ENCODE measurements at places on chromosomes 5 and 9.

GRCh38 chr5:73496984-73497457 lies 1.2 kb upstream of the BTF3 start:
- DNase-seq: peak; percentile 24

GRCh38 chr9:131892902-131893500 lies 153.1 kb upstream of the RAPGEF1 start:
- no peak for DNase-seq

GRCh38 chr9:70587201-70587600 lies 172.7 kb upstream of the KLF9 start:
- no peak for DNase-seq

- no peak for DNase-seq
Observed at GRCh38 chr9:116877072-116877471, 190.0 kb downstream of the TRIM32 start.

GRCh38 chr5:126104341-126104740 lies 318.9 kb upstream of the GRAMD2B start:
- DNase-seq: no peak

- DNase-seq: no peak
Observed at GRCh38 chr5:140563596-140563995, 802 bp downstream of the APBB3 start.

- no peak for DNase-seq
Observed at GRCh38 chr5:154395407-154396106, 50.2 kb upstream of the SAP30L start.

GRCh38 chr5:129356846-129357245 lies 103.3 kb upstream of the ADAMTS19 start:
- DNase-seq: no peak

DNA sequence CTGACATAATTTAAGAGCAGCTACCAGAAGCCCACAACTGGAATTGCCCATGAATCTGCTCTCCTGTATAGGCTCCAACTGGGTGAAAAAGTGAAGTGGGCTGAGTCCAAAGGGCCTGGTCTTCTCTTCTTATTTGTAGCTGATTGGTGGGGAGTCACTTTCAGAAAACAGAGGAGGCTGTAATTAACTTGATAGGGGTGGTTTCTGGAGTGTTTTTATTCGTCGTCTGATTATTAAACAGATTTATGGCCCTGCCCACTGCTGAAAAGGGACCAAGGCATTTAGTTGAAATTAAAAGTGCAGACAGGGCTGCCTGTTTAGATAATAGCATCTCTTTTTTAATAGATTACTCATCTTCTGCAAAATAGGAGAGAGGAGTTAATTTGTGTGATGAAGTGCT lies 81.0 kb upstream of the SAP30L start:
- peak; percentile 74 for DNase-seq

- no peak for DNase-seq
Observed at GRCh38 chr5:61409568-61409967, 77.5 kb downstream of the ZSWIM6 start.

GRCh38 chr5:149666212-149666852 lies 63.8 kb upstream of the PPARGC1B start:
- DNase-seq: no peak

DNA sequence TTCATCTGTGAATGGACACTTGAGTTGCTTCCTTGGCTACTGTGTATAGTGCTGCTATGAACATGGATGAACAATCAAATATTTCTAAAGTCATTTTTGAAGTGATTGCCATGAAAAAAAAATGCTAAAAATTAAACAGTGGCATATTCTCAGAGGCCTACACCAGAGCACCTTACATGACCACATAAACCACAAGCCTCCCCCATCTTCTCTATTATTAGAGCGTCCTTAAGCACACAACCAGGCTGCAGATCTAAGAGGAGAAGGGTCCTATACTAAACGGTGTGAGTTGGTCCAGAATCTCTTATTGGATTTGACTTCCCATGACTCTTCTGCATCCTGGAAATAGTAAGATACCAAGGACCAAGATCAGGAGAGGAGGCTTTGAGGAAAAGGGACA lies 34.3 kb downstream of the PCA3 start:
- no peak for DNase-seq

- DNase-seq: no peak
Observed at GRCh38 chr5:111853748-111854147, 96.8 kb upstream of the NREP start.

DNA sequence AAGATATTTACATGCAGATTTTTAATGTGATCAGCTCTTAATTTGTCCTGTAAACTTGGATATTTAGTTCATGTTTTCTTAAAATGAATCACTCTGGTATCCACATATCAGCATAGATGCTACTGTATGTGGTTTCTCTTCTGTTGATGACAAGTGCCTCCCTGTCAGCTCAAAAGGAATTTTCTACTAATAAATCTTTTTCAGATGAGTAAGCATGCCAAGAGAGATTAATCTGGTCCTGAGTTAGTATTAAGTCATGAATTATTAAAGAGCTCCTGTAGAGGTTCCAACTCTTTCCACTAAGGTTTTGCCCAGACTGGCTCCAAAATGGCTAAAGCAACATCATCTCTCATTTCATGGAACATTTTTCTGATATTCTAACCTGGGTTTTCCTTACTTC lies 129.2 kb downstream of the GOLPH3 start:
- DNase-seq: no peak

DNA sequence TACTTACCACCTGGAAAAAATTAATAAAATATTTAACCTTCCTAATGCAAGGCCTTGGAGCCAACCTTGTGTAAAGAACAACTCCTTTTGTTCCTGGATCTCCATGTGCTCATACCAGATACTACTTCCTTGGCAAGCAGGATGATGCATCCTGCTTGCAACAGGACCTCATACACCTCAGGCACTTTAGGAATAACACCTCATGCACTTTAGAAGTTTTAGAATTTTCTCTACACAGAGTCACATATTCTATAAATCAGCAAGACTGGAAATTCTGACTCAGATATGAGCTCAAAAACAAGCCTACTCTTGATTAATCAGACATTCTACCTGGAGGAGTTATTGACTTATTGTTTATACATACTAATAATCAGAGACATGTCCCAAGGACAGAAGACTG lies 209.6 kb upstream of the CDH10 start:
- DNase-seq: no peak

Data from NCI-H1417 (cell line).